ENCODE measurements at places on chromosomes 16 and 17.

GRCh38 chr16:529012-529575 is 1.6 kb downstream of the CAPN15 start:
- no peak for DNase-seq

GRCh38 chr16:6852643-6853225 is 479.9 kb upstream of the RBFOX1 start:
- DNase-seq: no peak

GRCh38 chr17:73800893-73801292 is 156.6 kb upstream of the SDK2 start:
- no peak for DNase-seq

DNA sequence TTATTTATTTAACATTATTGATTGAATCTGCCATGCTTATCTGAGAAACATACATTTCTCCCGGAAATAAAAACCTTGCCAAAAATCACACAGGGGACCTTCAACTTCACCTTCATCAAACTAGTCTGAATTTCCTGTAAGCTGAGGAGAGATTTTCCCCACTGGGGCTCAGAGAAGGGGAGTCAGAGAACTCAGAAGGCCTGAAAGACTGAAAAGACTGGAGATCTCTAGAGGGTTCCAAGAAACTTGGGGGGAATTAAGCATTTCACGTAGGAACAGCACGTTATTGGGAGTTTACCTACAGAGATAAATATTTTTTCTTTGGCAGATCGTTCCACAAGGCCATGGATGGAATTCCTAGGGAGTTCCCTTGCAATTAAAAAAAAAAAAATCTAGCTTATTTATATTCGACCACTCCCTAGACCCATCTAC is 528 bp upstream of the NOL11 start:
- DNase-seq: no peak

GRCh38 chr17:65323049-65323448 is 185.9 kb downstream of the RGS9 start:
- no peak for DNase-seq

- DNase-seq: no peak
Measured at GRCh38 chr17:65559804-65560627, 1.4 kb downstream of the AXIN2 start.

DNA sequence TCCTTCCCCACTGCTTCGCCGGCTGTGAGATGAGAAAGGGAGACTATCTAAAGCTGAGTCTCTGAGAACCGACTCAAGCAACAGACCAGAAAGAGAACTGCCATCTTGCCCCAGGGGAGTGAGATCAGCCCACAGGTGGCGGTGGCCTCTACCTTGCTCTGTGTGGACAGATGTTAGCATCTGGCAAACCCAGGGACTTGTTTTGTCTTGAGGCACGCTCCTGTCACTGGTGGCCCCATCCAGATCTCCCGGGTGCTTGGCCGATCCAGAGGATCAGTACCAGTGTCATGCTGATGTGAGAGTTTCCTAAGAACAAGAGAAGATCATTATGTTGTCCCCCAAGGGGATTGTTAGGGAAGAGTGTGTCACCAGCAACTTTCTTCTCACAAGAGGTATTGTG is 101.4 kb downstream of the CACNG3 start:
- DNase-seq: no peak

GRCh38 chr17:55527540-55528118 is 16.4 kb upstream of the SMIM36 start:
- DNase-seq: no peak

DNA sequence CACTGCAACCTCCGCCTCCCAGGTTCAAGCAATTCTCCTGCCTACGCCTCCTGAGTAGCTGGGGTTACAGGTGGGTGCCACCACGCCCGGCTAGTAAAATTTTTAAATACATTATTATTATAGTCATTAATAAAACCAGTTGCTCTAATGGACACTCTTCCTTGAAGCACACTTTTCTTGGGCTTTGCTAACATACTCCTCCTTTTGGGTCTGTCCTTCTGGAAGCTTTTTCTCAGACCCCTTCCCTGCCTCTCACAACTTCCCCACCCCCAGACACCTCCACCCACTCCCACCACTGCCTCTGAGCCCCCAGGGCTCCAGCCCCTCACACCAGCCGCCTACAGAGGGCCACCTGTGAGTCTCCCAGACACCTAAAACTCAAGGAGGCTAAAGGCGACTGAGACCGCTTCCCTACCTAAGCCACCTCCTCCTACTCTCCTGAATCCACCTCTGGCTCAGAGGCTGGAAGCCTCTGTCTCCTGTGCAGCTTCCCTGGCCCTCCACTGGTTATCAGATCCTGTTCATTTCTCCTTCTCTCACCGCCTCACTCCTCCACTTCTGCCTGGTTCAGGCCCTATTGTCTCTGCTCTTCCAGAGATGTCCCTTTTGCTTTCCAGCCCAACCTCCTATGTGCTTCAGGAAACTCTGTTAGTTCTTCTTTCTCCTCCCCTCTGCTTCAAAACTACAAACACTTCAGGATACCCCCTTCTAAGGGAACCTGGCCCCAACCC is 2.1 kb upstream of the CUEDC1 start:
- DNase-seq: no peak

- no peak for DNase-seq
Measured at GRCh38 chr16:89867918-89868317, 5.5 kb upstream of the TCF25 start.

DNA sequence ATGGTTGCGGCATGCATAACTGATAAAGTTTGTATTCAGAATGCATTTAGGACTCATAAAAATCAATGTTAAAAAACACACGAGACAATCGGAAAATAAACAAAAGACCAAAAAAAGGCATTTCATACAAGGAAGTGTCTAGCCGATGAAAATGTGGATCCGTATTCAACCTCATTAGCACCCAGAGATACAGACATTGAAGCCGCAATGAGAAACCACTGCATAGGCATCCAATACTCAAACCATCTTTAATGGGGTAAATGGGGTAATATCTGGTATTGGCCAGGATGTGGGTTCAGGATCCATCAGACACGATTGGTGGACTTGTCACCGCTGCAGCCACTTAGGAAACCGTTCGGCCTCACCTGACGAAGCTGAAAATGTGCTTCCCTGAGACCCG is 47.4 kb upstream of the ENPP7 start:
- no peak for DNase-seq

- no peak for DNase-seq
Measured at GRCh38 chr17:60392845-60393702, 1.1 kb upstream of the USP32 start.

GRCh38 chr17:8946476-8946875 is 19.0 kb downstream of the PIK3R5 start:
- no peak for DNase-seq

DNA sequence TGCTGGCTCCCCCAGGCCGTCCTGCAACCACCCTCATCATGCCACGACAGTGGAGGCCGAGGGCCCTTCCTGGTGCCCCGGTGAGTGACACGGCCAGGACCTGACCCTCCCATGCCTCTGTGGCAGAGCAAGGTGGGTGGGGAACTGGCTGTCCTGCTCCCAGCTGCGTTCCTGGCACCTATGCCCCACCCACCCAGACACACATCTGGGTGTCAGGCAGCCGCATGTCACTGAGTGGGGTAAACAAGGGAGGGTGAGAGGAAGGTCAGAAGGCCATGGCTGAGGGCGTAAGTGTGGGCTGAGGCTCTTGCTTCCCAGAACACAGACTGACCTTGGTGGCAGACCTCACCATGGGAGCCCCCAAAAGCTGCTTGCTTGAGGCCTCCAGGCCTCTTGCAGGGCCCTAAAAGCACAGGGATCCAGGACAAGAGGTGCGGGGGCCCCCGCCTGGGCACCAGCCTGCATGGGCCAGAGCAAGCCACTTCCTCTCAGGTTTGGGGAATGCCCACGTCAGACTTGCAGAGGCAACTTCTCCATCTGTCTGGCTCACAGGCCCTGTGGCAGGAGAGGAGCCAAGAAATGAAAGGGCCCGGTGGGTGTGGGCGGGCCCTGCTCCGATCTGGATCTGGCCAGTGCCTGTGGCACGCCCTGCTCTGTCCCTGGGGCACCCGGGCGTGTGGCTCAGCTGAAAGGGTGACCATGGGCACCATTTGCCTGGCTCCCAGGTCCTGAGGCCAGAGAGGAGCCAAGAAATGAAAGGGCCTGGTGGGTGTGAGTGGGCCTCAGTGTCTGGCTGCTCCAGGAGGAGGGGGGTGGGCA is 3.9 kb upstream of the CCDC57 start:
- DNase-seq: no peak

DNA sequence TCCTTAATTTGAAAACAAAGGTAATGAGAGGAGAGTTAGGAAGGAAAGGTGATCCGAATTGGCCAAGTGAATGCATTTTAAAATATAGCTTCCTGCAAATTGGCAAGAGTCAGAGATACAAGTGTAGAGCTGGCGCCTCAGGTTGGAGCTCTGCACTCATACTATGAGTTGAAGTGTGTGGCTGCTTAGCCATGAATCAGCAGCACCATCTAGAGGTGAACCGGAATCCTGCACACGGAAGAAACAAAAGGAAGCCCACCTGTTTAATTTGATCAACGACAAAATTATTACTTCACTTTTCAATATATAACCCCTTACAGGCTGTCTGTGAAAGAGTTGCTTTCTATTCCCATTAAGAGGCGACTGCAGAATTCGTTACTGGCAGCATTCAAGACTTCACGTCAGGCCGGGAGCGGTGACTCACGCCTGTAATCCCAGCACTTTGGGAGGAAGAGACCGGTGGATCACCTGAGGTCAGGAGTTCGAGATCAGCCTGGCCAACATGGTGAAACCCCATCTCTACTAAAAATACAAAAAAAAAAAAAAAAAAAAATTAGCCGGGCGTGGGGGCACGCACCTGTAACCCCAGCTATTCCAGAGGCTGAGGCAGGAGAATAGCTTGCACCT is 1253.7 kb upstream of the CDH8 start:
- DNase-seq: no peak

- no peak for DNase-seq
Measured at GRCh38 chr16:50613964-50614474, 65.8 kb downstream of the NKD1 start.

- DNase-seq: no peak
Measured at GRCh38 chr17:61532826-61533225, 58.2 kb downstream of the NACA2 start.

GRCh38 chr17:82065193-82065637 is 389 bp downstream of the DUS1L start:
- DNase-seq: no peak

GRCh38 chr16:77297996-77298395 is 98.8 kb downstream of the SYCE1L start:
- no peak for DNase-seq

DNA sequence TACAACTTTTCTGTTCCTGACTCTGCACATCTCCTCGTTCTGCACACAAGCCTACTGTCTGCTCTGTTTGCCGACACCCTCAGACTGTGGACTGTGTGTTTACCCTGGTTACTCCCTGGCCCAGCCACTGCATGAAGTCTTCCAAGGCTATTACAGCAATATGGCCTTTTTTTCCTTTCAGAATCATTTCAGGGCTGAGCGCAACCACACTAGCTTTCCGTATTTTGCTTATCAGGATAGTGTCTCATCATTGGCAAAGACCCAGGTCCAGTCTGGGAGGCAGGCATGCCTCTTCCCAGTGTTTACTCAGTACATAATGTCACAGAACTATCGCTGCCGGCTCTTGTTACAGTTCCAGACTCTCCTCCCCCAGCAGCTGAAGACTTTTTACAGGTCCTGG is 10.1 kb downstream of the DNAH9 start:
- no peak for DNase-seq

DNA sequence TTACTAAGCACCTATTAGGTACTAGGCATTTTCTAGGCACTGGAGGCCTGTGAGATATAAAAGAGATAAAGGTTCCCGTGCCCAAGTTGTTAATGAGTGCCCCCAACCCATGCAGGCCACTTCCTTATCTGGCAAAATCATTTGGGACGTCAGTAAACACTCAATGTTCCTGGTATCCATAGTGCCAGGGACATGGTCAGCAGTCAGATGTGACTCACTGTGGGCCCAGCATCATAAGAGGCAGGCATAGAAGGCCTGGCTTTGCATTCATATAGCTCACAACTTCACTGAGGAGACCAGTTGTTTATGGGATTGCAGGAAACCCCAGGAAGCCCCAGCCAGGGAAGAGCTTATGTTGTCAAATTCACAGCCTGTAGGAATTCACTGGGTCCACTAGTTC is 81.1 kb downstream of the MRC2 start:
- DNase-seq: no peak

DNA sequence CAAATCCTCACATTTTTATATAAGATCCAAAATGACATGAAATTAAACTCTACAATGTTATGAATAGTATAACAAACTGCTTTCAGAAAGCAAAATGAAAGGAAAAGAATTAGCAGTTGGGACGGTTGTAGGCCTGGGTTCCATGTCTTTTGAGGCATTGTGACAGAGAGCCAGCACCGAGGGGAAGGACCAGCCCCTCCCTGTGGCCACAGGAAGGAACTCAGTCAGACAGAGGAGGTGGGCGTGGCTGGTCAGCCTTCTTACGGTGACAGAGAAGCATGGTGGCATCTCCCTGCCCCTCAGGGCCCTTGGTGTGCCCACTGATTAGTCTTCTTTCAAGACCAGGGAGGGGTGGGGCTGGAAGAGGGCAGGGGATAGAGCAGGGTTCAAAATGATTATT is 5.7 kb downstream of the ZNF319 start:
- DNase-seq: no peak

GRCh38 chr17:62091804-62092203 is 26.7 kb upstream of the MED13 start:
- no peak for DNase-seq

DNA sequence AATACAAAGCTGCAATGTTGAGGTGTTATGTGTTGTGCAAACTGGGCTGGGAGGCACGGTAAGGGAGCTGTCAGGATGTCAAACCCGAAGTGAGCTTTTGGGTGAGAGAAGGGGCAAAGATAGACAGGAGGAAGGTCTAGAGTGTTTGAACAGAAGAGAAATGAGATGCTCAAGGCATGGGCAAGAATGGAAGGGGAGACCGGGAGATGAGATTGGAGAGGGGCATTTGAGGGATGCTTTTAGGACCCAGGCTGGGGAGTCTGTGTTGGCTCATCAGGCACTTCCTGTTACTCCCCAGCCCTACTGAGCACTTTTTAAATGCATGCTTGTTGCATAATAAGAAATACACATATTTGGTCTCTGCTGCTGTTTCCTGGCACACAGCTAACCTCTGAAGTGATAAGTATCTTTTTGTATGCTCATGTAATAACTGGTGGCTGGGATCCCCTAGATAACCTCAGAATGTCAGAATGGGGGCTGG is 13.7 kb downstream of the UNC45B start:
- DNase-seq: no peak

- no peak for DNase-seq
Measured at GRCh38 chr16:10743227-10743609, 424 bp upstream of the NUBP1 start.

- DNase-seq: no peak
Measured at GRCh38 chr17:81845361-81845760, 10.5 kb upstream of the PPP1R27 start.

GRCh38 chr17:53628011-53628410 is 194.7 kb upstream of the KIF2B start:
- no peak for DNase-seq

DNA sequence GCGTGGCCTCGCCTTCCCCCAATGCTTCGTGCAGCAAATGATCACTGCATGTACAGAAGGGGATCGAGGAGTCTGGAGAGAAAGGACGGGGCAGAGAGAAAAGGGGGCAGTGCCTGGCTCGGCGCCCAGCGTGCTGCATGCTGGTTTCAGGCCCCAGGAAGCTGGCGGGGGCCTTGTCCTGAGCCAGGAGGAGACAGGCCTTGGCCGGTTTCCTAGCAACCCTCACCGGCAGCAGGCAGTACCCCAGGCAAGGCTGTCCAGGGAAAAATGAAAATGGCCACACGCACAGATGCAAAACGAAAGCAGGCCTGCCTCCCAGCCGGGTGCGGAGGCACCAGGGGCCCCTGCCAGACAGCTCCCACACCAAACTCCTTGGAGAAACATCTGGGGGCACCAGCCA is 126.3 kb downstream of the ZFHX3 start:
- no peak for DNase-seq

GRCh38 chr16:12614662-12615278 is 188.9 kb downstream of the CPPED1 start:
- no peak for DNase-seq

Measured in NCI-H1048 (cell line).